ENCODE measurements at places on chromosomes 4 and X.

DNA sequence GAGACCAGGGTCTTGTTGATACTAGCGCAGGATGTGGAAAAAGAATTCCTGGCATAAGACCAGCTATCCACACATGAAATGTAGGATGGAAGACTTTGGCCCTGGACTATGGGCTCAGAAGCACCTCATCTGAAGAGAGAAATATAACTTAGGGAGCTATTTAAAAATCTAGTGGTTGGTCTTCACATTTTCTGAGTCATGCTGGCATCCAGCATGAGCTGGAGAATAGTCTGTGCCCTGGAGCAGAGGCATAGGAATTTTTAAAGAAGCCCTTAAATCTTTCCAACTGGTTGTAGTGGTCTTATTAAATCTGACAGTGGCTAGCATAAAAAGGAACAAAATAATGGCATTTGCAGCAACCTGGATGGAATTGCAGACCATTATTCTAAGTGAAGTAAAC lies 86.3 kb downstream of the SMARCA5 start:
- DNase-seq: no peak

DNA sequence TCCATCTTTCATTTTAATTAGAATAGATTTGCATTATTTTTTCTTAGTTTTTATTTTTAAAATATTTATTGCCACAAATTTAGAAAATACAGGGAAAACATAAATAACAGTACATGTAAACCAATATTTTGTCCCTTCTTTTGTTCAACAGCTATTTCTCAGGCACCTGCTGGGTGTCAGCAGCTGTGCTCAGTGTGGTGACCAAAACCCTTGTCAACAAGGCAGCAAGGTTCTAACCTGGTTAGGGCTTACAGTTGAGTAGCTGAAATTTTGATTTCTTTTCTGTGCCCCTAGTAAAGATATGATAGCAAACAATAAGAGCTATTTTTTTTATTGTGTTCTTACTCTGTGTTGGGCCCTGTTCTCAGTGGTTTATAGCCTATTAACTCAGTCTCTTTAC lies 128.1 kb downstream of the PTTG2 start:
- DNase-seq: no peak

GRCh38 chr4:170270628-170271027 lies 180.9 kb upstream of the AADAT start:
- DNase-seq: no peak

GRCh38 chr4:177673985-177674489 lies 231.8 kb upstream of the AGA start:
- DNase-seq: no peak

GRCh38 chr4:1723131-1723801 lies 1.9 kb downstream of the TACC3 start:
- DNase-seq: peak; percentile 37

DNA sequence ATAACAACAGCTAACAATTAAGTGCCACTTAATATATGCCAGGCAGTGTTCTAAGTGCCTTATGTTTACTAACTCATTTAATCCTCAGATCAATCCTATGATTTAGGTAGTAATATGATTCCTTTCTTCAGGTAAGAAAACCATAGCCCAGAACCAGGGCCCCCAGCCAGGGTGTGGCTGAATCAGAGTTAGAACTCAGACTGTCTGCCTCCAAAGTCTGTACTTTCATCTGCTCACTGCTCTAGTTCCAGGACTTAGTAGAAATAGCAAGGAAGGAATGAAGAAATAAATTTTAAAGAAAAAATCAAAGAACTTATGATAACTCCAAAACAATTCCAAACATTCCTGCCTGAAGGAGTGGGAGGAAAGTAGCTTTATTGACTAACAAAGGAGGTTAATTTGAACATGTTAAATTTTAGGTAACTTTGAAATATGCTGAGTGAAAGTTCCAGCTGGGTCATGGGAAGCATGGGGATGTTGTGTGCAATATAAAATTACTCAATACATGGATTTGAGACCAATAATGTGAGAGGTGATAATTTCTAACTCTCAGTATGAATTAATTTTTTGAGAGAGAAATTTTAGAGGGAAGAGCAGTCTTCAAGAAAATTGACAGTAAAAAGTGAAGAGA lies 8.8 kb upstream of the ADH1C start:
- no peak for DNase-seq

GRCh38 chrX:43744284-43744683 lies 88.2 kb downstream of the MAOA start:
- no peak for DNase-seq

GRCh38 chr4:147138171-147138570 lies 192.5 kb upstream of the TTC29 start:
- no peak for DNase-seq

DNA sequence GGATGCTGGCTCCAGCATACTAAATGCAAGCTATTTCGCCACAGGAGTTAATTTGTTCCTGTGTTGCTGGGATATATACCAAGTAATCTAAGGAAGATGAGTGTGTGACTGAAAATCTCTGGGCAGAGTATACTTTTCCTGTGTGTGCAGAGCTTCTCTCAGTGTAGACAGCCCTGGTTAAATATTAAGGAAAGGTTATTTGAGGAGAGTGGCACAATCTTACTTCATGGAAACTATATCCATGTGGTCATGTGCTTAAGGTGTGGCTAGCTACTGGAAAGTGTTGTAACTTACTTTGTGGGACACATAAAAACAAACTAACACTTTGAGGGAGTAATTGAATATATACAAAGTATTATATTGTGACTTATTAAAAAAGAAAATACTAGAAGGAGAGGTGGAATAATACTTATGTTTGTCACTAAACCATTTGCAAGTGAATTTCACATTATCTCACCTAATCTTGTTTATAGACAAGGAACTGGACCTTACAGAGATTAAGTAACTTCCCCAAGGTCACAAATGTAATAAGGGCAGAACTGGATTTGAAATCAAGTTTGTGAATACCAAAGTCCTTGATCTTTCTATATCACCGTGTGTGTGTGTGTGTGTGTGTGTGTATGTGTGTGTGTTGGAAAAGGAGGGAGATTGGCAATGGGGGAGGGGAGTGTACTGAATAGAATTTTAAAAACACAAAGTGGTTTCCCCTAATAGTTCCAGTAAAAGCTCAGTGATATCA lies 408.2 kb upstream of the NR3C2 start:
- DNase-seq: no peak

DNA sequence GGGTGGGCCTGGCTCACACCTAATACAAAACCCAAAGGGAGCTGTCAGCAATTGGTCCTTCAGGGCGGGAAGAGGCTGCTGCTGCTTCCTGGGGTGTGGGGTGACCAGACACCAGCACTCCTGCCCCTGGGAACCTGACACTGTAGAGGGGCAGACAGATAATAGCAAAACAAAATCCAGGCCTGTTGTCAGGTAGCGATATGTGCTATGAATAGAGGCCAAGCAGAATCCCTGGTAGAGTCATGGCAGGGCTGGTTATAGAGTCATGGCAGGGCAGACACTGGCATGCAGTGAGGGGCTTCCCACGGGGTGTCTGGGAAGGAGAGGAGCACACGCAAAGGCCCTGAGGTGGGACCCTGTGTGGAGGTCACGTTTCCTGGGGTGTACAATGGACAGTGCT lies 79.6 kb upstream of the PSAPL1 start:
- no peak for DNase-seq

GRCh38 chr4:95377366-95377900 lies 171.3 kb downstream of the UNC5C start:
- DNase-seq: no peak

DNA sequence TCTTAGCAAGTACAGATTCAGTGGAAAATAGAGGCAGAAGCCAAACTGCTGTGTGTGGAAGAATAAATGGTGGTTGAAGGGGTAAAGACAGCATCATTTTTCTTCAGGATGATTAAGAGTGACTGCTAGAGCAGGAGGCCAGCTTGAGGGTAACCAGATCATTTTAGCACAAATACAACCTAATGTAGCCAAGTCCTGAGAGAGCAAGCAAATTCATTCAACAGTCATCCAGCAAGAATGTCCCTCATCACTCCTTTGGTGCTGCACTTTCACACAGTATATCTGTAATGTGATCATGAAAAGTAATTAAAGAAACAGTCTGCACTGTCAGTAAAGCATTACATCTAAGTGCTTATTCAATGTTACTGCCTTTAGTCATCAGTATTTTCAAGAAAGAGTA lies 44.8 kb downstream of the NPFFR2 start:
- DNase-seq: no peak

DNA sequence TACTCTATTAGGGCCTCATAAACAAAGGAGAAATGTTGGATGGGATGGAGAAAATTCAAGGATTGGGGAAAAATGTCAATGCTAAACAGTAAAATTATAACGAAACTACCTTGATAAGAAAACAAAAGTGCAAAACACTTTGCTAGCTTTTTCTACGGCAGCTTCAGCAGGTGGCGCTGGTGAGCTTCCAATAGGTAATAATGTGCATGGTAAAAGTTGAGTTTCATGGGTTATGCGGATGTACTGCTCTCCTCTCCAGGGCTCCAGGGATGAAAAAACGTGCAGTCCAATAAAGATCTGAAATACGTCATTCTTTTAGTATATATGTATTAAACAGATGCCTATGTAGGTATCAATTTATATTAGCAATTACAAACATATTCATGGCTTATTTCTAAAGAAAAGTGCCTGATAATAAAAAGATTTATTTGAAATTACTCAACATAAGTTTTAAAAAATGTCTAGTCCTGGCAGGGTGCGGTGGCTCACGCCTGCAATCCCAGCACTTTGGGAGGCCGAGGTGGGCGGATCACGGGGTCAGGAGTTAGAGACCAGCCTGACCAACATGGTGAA lies 239.6 kb downstream of the GRXCR1 start:
- no peak for DNase-seq

GRCh38 chr4:177131736-177132135 lies 177.9 kb upstream of the NEIL3 start:
- no peak for DNase-seq

GRCh38 chrX:150767475-150768131 lies 74.4 kb downstream of the MTMR1 start:
- no peak for DNase-seq

DNA sequence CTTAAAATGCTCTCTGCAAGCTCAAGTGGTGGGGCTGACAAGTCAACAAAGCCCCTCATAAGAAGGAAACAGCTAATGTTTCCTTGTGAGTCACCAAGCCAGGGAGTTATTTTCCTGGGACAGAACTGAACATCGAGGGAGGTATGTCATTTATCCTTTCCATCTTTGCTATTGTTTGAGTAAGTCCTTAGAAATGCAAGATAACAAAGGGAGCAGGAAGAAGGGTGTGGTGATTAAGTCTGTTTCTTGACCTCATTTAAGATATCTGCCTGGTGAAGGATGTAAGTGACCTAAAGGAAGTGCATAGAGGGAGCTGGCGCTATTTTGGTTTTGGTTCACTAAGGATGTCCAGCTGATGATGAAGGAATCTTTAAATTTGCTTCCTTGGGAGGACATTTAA lies 39.9 kb downstream of the ATG4A start:
- no peak for DNase-seq

DNA sequence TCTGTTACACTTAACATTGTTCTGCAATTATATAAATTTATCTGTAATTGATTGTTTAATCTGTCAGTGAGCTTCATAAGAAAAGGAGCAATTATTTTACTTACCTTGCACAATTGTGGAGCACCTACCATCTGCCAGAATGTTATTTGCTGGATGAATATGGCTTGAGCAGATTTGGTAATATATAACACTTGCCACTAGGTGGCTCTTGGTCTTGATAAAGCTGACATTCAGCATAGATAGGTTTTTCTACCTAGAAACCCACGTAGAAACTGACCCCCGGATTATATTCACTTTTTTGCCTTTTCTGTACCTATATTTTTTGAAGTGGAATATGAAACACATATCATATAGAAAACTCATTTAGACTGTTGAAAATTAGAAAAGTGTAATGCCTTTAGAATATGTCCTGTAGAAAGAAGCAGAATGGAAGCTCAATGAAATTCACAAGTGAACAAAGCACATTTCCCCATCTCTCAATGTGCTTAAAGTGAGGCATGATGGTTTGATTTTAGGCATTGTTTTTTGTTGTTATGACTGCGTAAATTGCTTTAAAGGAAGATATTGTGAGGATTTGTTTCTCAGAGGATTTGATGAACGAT lies 9.5 kb downstream of the RBPJ start:
- DNase-seq: no peak

- no peak for DNase-seq
Measured at GRCh38 chr4:8609406-8609805, 16.8 kb downstream of the CPZ start.

DNA sequence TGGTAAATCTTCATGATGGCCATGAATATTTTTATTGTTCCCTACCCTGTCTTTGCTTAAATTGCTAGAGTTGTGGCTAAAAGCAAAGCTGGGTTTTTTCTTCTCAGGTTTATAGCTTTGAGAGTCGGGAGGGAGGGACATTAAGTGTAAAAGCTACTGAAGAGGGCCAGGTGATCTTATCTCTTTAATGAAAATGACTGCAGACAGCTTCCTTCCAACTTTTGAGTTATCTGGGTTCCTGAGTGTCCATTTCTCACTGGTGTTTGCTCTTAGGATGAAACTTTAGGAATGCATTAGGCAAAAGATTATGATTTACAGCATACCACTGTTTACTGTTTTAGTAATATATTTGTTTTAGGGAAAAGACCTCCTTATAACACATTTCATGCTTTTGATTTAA lies 187.7 kb downstream of the SHROOM3 start:
- no peak for DNase-seq

GRCh38 chrX:76172325-76172893 lies 453 bp upstream of the PBDC1 start:
- DNase-seq: no peak

DNA sequence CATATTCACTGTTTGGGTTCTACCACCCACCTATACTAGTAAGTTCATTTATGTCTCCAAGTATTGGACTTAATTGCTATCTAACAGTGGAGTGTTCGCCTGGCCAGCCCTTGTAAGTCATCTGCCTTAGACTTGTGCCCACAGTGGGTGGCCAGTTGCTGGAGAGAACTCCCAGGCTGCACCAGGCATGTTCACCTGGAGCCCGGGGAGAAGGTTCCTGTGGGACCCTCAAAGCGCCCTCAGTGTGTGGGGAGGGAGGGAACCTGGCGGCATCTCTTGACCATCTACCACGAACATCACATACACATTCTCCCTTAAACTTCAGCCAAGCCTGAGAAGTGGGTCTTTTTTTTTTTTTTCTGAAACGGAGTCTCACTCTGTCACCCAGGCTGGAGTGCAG lies 138.1 kb downstream of the CPZ start:
- no peak for DNase-seq

DNA sequence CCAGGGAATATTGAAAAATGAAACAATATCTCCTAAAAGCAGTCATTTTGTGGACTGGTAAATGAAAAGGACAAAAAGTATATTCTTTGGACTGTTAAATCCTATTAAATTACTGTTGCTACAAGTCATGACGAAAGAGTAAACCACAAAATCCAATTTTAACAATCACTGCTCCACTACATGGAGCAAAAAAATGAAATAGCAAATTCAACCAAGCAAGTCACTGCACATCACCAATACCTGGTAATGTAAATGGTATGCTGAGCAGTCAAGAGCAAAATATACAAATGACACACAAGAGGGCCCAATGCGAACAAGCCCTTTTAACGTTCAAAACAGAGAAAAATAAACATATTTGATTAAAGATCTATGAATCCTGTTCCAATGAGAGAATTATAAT lies 126.2 kb downstream of the KLHL13 start:
- DNase-seq: no peak

- DNase-seq: no peak
Measured at GRCh38 chr4:82458729-82459128, 28.3 kb downstream of the ENOPH1 start.

- no peak for DNase-seq
Measured at GRCh38 chr4:94152466-94152865, 55.2 kb upstream of the SMARCAD1 start.
